Astrocyte of the hippocampus (primary cell): ENCODE measurements at places on chromosomes 1 and 21.

DNA sequence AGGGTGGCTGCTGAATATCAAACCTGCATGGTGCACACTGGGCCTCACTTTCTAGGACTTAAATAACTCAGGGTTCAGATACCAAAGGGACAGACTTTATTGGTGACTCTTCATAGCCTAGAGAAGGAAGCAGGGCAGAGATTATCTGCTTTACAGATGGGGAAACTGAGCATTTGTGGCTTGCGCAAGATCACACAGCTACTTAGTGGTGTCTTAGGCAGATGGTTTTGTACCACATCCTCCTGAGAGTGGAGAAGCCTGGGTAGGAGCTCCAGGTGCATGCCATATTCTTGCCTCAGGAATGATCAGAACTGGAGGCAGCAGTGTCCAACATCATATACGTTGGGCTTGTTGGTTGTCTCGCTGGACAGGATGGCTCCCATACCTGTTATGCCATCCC lies 6.8 kb upstream of the DPH2 start:
- DNase-seq = no peak

- DNase-seq = no peak
These were observed 315.2 kb downstream of the AJAP1 start for GRCh38 chr1:4969556-4970129.

- peak; percentile 58 for DNase-seq
These were observed 18.3 kb upstream of the ALPL start for GRCh38 chr1:21490774-21491487.

DNA sequence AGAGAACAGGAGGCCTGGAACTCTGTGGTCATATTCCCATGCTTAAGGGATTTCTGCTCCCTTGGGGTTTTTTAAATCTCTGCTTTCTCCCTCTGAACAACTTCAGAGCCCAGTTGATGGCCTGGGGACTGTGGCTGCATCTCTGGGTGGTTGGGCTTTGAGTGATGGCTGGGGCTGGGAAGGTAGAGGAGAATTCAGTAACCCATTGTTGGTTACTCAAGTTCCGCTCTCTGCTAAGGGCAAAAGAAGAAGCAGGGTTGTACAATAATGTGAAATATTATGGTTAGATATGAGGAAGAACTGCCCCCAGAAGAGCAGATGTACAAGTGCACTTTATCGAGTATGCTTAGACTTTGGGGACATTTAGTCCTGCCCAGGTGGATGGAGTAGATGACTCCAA lies 72.1 kb upstream of the CNTN2 start:
- DNase-seq = no peak

DNA sequence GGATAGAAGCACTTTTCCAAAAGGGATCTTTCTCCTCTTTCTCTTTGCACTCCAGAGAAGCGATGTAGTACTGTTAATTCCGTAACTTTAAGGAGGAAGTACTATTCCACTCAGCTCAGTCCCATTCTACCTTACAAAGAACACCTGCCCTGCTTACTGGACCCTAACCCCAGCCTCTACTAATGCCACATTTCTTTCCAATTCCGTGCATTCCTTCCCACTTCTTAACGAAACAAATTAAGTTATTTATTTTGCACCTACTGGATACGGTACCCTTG lies 511 bp downstream of the NDC1 start:
- DNase-seq = no peak

GRCh38 chr1:223755992-223756775 lies 43.8 kb downstream of the CAPN2 start:
- no peak for DNase-seq

DNA sequence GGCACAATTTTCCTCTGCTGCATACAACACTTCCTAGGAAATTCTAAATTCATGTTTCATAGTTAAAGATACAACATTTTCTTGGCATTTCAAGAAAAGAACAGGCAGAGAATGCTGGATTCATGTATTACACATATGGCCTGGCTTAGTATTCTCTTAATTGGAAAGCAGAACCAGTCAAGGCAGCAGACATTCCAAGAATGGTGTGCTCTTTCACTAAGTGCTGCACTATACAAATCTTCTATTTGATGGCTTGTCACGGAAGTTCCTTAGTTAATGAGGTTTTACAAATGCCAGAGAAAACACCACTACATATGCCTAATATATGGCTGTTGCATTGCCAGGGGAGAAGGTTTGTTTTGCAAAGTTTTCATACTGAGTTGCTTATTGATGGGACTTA lies 80.8 kb upstream of the DYNLT5 start:
- peak; percentile 23 for DNase-seq

- DNase-seq = no peak
These were observed 97.0 kb downstream of the GIPC2 start for GRCh38 chr1:78142736-78143135.

- no peak for DNase-seq
These were observed 761 bp upstream of the PAX7 start for GRCh38 chr1:18629659-18630510.

GRCh38 chr1:85615586-85616363 lies 35.2 kb downstream of the CCN1 start:
- DNase-seq = peak; percentile 28

DNA sequence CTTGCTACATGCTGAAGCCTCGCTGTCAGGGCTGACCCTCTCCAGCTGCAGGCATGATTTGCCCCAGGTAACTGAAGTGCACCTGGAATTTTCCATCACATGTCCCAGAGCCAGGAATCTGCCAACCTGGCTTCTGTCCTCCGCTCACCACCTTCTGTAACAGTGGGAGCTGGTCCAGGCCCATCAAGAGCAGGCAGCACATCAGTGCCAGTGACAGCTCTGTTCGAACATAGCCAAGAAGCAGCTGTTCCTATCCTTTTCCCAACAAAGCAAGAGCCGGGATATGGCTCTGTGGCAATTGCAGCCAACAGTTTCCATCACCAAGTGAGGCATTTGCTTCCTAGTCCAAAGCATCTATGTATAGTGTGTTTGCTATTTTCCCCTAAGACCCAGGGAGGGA lies 42.2 kb upstream of the KANK4 start:
- DNase-seq = no peak

- DNase-seq = peak; percentile 87
These were observed 626 bp downstream of the PTP4A2 start for GRCh38 chr1:31937300-31938183.

DNA sequence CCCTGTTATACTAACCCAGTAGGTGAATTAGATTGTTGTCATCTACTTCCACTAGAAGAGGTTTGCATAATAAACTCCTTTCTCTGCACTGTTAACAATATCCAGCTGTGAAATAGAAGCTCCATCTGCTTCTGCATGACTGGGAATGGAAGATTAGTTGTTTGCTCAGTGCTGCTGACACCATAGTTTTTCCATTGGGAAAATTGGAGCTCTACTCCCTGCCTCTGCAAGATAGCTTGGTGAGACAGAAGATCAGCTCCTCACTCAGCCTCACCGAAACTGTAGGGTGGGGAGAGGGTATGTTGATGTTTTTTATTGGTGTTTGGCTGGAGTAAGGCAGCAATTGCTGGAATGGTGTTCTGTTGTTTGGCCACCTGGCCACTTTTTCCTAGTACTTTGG lies 331.6 kb upstream of the ADAMTS5 start:
- DNase-seq = no peak

DNA sequence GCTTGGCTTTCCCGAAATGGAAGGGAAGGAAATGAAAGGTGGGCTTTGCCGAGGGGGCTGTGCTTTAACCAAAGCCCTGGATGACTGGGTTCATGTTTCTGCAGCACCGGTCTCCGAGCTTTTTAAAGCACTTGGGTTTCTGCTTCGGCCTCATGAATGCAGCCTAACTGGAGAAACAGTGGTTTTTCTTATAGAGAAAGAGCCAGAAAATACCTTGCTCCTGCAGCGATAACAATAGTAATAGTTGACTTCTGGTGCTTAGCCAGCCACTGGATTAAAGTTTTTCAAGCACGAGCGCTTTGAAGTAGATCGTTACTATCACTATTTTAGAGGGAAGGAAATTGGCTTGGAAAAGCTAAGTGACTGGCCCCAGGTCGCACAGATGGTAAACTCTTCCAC lies 500 bp upstream of the DOCK7 start:
- DNase-seq = no peak
